ENCODE measurements at places on chromosomes 7 and 10.

DNA sequence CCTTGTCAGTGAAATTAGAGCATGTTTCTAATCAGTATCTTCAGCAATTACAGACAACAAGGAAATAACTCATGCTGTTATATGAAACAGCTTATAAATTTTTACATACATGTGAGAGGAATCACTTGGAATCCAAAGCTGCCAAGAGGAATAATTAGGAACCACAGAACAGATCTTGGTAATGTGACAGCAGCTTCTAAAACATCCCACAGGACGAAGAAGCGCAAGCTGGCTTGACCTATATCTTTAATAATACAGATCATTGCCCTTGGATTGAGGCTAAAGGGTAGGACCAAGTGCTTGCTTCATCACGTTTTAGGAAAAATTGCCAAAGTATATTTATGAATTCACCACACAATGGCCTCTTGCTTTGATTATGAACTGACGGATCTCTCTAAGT, 869.8 kb downstream of the LRMDA start:
- DNase-seq = no peak

DNA sequence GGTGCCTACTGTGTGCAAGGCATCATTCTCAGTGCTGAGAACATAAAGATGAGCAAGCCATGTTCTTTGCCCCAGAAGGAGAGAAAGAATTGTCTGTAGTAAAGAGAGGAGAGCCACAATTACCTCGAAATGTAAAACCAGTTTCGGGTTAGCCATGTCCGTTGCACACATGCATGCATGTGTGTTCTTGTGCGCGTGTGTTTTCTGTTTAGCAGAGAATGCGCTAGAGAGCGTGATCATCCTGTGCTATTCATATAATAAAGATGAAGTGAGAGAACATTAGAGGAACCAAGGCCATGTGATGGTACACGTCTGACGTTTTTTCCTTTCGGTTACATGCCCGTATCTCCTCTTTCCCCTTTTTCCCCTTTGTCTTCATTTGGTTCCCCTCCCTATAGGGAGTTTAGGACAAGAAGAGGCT, 158.2 kb downstream of the CELF2 start:
- DNase-seq = no peak

DNA sequence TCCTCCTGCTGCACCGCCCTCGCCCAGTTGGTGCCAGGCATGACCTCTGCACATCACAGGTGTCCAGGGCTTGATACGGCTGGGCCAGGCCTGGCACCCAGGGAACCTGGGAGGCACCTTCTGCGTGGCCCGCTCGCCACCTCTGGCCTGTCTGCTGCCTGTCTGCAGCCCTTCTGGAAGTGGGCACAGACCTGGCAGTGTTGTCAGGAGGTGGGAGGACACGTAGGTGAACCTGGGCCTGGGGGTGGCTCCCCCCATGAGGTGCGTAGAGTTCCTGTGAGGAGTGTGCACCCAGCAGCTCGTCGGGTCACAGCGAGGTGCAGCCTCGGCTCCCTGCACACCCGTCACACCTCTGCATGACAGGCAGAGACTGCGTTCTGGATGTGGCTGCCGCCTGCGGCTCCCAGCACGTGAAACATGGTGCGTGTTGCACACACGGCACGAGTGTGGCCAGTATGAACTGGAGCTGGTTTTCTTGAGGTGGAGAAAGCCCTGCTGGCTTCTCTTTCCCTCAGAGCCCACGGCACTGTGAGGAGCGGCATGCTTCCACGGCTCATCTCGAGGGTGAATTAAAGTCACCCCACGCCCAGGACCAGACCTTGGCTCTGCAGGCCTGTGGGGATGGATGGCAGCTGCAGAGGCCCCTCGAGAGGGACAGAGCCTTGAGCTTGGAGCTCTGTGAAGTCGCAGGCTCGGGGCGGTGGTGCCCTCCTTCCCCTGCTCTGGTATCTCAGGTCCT, 24.8 kb downstream of the INPP5A start:
- no peak for DNase-seq

DNA sequence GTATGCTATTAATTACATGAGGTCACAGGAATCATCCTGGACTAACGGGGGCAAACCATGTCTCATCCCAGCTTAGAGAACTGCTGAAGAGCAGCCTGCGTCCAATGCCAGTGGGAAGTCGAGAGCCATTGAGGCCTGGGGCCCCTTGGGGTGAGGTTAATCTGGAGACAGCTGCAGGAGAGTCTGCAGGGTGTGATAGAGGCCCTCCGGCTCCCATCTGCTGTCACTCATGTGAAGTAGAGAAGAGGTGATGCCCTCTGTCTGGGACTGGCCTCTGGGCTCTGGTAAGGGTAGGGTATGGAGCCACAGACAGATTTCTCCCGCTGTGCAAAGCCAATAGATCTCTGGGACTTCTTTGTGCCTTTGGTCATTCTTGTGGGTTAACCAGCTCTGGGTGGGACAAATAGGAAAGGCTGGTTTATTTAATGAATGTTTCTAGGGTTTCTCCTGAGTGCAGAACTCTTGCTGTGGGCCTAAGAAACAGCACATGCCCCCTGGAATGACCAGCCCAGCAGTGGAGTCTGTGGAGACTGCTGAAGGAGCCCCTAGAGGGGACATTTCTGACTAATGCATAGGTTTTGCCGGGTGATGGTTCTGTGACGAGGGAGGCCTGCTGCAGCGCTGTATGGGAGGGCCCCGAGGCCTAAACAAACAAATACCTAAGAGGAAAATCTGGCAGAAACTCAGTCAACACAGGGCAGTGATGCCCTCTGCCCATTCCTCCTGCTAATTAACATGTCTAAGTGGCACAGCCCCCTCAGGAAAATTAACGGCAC, 34.5 kb downstream of the CRHR2 start:
- peak; percentile 48 for DNase-seq

GRCh38 chr10:71502851-71503250, 106.1 kb downstream of the CDH23 start:
- DNase-seq = no peak

Measured in activated CD8-positive, alpha-beta memory T cell treated with anti-CD3 and anti-CD28 coated beads, Interleukin-2, amount 50 U/mL, for 48 hours (primary cell).